ENCODE measurements at places on chromosomes 7 and 10. TPM values are rescaled to one million over a fixed set of nuclear protein-coding genes. Genes with fewer than 3 reads are reported as not detected.
A peak's percentile ranks its signal among the peaks of the same experiment; 100 is the strongest.

- DNase-seq: peak; percentile 99
Observed at GRCh38 chr10:4316161-4316810, 509.7 kb upstream of the AKR1E2 start.

DNA sequence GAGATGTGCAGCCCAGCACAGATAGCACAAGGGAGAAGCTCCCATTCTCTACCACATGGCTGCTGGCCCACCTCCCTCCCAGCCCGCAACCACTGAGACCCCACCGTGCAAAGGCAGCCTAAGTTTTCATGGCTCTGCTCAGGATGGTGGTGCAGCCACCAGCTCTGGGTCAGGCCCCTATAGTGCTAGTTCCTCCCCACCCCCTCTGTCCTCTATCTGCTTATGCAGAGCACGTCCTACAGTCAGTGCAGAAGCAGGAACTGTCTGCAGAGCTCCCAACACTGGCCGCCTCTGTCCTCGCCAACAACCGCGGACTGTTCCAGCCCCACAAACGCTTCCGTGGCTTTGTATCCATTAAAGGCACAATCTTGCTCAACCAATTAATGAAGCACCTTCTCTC, 278.9 kb downstream of the GRID1 start:
- DNase-seq: no peak

DNA sequence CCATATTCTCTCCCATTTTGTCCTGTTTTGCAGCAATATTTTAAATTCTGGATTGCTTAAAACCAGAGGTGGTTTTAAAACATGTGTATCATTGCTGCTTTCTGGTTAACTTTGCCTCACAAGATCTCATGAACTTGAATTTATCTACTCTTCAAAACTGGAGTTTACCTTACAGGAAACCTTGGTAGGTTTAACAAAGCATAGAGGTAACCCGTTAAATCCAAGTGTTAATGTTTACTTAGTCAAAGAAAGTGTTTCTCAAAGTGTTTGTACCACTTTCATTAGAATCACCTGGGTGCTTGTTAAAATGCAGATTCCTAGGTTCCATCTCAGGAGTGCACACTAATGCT, 44.0 kb upstream of the VDAC2 start:
- no peak for DNase-seq

GRCh38 chr7:26538216-26538615, 246.6 kb downstream of the SNX10 start:
- no peak for DNase-seq

GRCh38 chr10:68406111-68406814, 814 bp downstream of the RUFY2 start:
- DNase-seq: peak; percentile 55

GRCh38 chr10:42932735-42933447, 144.0 kb upstream of the RET start:
- no peak for DNase-seq

DNA sequence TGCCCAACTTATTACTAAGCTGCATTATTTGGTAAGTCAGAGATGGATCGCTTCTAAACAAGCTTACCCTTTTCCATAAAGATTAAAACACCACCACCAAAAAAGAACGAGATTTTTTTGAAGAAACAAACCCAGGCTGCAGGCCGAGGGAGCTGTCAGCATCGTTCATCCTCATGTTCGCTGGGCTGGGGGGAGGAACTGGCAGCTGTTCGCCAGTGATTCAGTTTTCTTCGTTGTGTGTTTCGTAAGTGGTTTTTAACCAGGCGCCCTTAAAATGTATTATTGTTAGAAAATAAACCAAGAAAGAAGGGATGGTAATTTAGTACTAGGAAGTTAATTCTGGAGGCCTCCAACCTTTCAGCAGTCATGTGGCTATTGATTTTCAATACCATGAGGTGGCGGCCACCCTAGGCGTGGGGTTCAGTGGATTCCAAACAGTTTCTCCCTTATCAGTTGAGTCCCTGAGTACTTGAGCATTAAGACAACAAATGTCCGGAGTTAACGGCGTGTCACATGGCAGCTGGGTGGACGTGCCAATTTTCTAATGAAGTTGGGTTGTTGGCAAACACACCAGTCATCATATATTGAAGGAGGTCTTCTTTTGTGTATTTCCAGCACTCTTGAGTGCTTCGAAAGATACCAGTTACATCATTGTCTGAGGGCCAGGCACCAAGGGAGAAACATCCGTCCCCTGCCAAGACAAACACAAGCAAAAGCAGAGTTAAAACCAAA, 173.2 kb downstream of the EBF3 start:
- DNase-seq: no peak

- no peak for DNase-seq
Observed at GRCh38 chr10:127989481-127990012, 82.6 kb downstream of the PTPRE start.

DNA sequence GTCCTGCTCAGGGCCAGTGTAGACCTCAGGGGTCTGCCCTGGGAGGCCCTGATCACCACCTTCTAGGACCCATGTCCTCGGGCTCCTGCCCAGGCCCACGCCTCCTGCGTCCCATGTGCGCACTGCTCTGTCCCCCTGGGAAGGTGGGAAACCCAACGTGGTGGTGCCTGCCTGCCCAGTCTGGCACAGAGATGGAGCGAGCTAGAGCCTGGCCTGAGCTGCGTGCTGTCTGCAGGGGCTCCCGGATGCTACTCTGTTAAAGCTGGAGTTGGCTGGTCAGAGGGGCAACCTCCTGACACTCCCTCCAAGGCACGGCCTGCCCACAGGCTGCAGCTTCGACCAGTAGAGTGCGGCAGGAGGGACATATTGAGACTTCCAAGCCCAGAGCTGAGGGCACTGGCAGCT, 171.7 kb downstream of the DNAJB6 start:
- no peak for DNase-seq

DNA sequence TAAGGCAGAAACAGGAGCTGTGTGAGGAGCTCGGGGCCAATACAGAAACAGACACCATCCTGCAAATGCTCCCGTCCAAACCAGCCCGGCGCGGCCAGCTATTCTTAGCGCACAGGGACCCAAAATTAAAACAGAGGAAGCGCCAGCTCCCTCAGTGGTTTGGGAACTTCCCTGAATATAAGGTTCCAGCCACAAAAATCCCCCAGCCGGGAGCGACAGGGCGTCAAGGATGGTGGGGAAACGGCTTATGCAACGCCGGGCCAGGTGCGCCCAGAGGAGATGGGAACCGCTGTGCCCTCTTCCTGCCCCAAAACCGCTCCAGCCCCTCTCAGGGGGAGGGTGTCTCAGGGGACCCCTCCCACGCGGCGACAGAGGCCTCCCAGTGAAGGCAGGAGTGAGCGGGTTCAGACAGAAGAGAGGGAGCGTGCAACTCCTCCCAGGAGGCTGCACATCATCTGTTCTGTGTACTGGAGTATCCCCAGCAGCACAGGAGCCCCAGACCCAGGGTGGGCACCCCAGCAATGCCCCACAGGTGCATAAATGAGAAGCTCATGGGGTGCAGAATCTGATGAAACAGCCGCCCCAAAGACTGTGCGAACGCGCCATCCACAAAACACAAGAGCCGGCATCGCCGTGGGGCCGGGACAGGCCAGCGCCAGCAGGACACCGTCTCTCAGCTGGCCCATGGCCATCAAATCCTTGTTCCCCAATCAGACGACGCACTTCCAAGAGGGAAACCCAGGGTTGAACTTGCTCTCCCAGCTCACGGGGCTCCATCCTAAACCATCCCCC, 73.9 kb upstream of the PDGFA start:
- no peak for DNase-seq

The HABP2 gene
- total RNA-seq: not detected

- no peak for DNase-seq
Observed at GRCh38 chr10:61655335-61655851, 7.3 kb upstream of the CABCOCO1 start.

The TNRC18 gene
- 44.4 TPM for total RNA-seq

The AKR1D1 gene
- 0.13 TPM for total RNA-seq

- DNase-seq: no peak
Observed at GRCh38 chr7:2111568-2111967, 121.2 kb downstream of the MAD1L1 start.

DNA sequence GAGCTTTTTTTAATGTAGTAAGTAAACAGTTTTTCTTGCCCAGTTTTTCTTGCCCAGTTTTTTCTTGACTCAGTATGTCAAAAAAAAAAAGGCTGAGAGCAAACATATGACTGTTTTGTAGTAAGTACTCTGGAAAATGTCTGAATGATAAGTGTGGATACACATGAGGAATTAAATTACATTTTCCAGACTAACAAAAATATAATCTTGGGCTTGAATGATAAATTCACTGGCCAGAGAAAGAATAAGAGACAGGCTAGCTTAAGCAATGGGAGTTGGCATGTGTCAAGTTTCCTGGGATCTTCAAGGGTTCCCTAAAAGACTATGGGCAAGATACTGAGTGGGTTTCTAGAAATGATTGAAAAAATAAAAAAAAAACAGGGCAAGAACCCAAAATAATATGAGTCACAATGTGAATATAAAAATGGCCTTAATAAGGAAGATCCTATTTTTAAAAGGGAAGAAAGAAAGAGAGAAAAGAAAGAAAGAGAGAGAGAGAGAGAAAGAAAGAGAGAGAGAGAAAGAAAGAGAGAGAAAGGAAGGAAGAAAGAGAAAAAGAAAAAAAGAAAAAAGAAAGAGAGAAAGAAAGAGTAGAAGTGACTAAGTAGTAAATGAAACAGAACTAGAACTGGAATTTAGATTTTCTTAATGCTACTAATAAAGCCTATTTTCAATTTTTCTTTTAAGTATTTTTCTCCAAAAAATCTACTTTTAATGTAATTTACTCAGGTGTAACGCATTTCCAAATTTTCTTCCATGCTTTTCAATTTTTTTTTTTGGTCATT, 60.2 kb downstream of the TFPI2 start:
- DNase-seq: no peak

The ADIRF gene
- not detected for total RNA-seq

- no peak for DNase-seq
Observed at GRCh38 chr10:7168414-7168813, 242.4 kb downstream of the SFMBT2 start.

DNA sequence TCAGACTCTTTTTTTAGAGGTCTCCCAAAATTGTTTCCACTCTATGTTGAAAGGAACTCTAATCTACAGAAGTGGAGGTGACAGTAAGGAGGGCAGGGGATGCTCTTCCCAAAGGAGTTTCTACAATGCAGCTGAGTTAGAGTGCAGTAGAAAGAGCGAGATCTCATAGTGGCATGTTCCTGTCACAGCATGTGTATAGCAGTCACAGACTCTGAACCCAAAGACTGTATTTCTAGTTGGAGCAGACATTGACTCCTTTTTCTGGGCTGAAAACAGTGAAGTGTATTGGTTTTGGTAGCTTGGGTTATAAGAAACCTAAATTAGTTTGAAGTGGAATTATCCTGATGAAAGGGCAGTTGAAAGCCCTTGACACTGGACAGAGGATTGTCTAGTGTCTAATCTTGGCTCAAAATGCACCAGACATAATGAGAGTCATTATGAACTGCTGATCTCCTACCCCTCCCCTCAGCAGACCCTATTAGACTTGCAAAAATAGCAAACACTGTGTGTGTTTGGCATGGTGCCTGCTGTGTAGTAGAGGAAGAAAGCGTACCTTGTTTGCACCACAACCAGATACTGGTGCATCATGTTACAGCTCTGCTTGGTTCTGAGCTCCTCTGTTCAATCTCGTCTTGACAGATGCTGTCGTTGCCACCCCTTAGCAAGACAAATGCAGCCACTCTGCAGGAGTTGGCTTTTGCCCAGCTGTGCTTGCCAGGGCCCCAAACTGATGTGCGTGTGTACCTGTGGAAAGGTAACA, 336.0 kb downstream of the AUTS2 start:
- peak; percentile 65 for DNase-seq

DNA sequence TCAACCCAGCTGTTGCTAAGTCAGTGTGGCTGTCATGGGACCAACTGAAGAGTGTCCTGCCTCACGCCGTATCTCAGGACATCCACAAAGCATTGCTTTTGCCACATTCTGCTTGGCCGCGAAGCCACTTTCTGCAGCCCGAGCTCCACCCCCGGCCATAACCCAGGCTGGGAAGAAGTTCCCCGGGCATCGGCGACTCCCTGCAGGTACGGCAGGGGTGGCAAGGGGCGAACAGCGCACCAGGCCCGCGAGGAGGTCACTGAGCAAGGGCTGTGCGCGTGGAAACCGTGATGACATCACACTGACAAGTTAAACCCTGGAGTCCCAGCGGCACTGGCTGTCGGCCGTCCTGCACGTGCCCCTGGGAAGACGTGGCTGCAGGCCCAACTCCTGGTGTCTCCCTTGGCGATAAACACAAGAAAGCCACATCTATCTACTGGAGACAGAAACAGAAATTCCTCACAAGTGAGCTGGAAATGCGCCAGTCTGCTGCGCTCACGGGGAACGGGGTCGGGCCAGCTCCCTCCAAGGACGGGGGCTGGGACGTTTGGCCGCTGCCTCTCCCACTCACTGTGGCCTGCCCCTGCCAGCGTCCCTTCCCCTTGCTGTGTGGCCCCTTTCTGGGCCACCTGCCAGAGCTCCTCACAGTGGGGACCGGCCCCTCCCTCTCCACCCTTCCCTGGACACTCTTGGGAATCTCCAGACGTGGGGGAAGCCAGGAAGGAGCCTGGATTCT, 326.3 kb downstream of the DNAJB6 start:
- no peak for DNase-seq

- DNase-seq: no peak
Observed at GRCh38 chr10:34037499-34037898, 703.0 kb upstream of the NRP1 start.

The ASB10 gene
- total RNA-seq: not detected

The VWDE gene
- total RNA-seq: 0.16 TPM

The ZNF365 gene
- 1.6 TPM for total RNA-seq

- DNase-seq: no peak
Observed at GRCh38 chr7:106216517-106216922, 68.3 kb downstream of the NAMPT start.

The CDC14C gene
- not detected for total RNA-seq

The JAKMIP3 gene
- 0.03 TPM for total RNA-seq

GRCh38 chr7:32033006-32033405, 37.2 kb downstream of the PDE1C start:
- peak; percentile 6 for DNase-seq

GRCh38 chr10:128098631-128099030, 27.6 kb downstream of the MKI67 start:
- DNase-seq: no peak

The APBB1IP gene
- total RNA-seq: not detected

GRCh38 chr7:8480527-8480926, 47.1 kb downstream of the NXPH1 start:
- DNase-seq: no peak

DNA sequence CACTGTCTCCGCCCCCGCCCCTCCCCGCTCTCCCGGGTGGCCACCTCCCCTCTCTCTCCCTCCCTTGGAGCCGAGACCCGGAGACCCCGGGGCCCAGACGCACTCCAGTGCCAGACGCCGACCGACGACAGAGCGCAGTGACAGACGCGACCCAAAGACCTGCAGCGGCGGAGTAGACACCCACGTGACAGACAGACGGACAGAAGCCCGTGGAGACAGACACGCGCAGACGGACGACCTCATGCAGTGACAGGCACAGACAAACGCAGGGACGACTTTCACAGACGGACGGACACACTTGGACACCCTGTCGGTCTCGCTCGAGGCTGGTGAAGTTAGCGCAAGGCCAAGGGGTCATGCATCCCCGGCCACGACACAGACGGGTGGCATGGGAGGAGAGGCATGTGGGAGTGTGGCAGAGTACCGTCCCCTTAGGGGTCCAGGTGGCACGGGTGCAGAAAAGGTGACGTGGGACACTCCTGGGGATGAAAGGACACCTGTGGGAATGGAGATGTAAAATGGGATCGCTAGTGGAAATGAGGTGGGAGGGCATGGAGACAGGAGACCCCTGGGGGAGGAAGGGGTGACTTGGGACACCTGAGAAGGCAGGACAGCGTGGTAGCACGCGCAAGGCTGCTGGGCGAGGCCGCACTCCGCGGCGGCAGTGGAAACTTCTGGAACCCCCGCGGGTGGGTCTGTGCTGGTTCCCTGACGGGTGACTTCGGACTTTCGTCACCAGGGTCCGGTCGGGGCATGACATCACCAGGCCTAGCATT, 456 bp upstream of the ACHE start:
- no peak for DNase-seq

The GOLGA7B gene
- 15.8 TPM for total RNA-seq

Data from SK-MEL-5 (cell line).